ENCODE measurements at places on chromosomes 5 and 9.

DNA sequence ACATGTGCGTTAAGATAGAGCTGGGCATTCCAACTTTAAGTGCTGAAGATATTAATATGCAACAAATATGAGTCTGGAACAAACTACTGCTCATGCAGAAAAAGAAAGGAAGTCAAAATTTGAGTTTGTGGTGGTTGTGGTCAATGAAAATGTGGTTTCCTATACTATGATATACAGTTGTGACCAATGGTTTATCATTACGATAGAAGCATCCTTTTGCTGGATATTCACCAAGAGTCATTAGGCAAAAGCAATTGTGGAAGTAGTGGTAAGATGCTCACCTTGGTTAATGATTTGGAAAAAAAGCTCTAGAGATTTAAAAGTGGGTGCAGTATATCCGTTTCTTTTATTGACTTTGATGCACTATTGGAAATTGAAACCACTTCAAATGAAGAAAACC is 1007.0 kb downstream of the NR2F1-AS1 start:
- DNase-seq = no peak

- DNase-seq = no peak
Measured at GRCh38 chr5:32394981-32395380, 49.6 kb downstream of the ZFR start.

GRCh38 chr9:16221822-16222547 is 648.5 kb downstream of the BNC2 start:
- DNase-seq = no peak

DNA sequence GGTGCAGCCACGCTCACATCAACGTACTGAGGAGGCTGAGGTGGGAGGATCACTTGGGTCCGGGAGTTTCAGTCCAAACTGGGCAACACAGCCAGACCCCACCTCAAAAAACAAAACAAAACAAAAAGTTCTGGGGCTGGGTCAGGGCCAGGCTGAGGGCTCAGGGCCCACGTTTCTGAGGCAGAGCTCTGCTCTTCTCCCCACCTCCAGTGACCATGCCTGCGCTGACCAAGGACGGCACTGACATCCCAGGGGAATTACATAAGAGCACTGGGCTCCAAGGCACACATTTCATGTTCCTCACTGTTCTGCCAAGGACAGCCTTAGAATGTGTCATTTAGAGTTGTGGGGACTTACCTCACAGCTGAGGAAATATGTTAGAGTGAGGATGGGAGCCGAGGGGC is 40.4 kb upstream of the TESK1 start:
- DNase-seq = no peak

GRCh38 chr5:158519433-158520021 is 580.2 kb downstream of the EBF1 start:
- no peak for DNase-seq

- no peak for DNase-seq
Measured at GRCh38 chr5:127028822-127029457, 1.4 kb downstream of the MARCHF3 start.

DNA sequence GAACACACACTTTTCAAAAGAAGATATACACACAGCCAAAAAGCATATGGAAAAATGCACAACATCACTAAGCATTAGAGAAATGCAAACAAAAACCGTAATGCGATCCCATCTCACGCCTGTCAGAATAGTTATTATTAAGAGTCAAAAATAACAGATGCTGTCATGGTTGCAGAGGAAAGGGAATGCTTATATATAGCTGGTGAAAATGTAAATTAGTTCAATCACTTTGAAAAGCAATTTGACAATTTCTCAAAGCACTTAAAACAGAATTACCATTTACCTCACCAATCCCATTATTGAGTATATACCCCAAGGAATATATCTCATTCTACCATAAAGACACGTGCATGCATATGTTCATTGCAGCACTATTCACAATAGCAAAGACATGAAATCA is 126.8 kb upstream of the MRPS30 start:
- no peak for DNase-seq

GRCh38 chr9:126743041-126743440 is 61.8 kb upstream of the ZBTB43 start:
- no peak for DNase-seq

DNA sequence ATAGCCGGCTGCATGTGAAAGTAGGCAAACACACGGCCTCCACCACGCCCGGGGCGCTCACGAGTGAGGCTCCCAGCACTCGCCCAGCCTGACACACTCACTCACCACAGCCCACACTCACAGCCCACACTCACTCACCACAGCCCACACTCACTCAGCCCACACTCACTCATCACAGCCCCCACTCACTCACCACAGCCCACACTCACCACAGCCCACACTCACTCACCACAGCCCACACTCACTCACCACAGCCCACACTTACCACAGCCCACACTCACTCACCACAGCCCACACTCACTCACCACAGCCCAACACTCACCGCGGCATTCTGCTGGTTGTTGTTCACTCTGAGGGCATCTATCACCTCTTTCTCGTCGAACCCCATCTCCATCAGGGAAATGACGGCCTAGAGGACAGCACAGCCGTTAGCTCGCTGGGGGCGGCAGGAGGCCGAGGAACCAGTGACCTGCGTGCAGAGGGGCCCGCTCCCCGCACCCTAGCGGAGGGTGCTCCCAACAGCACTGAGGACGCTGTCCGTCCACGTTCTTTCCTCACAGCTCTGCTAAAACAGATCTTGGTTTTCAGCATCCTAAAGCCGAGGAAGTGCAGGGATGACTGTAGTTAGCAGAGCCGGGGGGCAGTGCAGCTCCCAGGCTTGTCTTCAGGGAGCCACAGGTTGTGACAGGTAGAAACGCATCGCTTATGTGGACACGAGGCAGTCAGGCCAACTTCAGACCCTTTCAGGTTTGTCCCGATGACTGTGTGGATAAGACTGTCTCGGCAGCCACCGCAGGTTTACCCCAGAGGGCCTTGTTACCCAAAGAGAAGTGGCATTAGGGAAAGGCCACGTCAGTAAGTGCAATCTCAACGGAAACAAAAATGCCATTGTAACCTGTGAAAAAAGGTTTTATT is 21.6 kb downstream of the UBAC1 start:
- peak; percentile 46 for DNase-seq

Measured in activated T-cell treated with anti-CD3 and anti-CD28 coated beads for 4 hours (primary cell).